Right ventricle myocardium superior (tissue), 1 donor: ENCODE measurements at places on chromosomes 16 and 17. TPM values are rescaled to one million over a fixed set of nuclear protein-coding genes. Genes with fewer than 3 reads are reported as not detected.

DNA sequence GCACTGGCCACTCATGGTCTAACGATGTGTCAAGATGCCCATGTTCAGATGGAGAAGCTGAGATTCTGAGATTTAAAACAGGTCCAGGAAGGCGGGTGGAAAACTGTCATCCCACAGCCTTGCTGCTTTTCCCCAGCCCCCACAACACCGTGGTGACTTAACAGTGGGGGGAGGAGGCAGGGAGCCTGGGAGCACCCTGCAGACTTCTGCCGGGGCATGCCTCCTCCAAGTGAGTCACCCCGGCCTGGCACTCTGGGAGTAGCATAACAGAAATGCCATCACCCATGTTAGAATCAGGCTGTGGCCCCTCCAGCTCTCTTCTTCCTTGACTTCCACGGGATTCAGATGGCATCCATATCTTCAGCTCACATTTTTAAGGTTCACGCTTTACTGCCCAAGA lies 164.8 kb downstream of the CBLN1 start:
- DNase-seq, result no peak

DNA sequence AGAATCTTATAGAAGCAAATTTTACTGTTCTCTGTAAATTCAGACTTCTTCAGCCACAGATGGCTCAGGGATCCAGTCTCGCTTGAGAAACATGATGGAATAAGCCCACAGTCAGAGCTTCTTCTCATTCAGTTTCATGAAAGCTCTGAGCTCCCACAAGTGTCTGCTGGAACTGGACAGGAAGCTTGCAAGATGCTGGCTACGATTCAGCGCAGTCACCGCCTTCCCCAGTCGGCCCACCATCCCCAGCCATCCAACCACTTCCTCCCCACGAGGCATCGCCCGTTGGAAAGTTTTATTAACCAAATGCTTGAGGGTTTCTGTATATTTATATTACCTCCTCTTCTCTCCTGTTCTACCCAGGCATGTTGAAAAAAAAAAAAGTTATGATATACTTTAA lies 171.7 kb downstream of the ZFHX3 start:
- peak; percentile 81 for DNase-seq

- DNase-seq, result no peak
Measured at GRCh38 chr17:60277258-60277657, 114.7 kb downstream of the USP32 start.

DNA sequence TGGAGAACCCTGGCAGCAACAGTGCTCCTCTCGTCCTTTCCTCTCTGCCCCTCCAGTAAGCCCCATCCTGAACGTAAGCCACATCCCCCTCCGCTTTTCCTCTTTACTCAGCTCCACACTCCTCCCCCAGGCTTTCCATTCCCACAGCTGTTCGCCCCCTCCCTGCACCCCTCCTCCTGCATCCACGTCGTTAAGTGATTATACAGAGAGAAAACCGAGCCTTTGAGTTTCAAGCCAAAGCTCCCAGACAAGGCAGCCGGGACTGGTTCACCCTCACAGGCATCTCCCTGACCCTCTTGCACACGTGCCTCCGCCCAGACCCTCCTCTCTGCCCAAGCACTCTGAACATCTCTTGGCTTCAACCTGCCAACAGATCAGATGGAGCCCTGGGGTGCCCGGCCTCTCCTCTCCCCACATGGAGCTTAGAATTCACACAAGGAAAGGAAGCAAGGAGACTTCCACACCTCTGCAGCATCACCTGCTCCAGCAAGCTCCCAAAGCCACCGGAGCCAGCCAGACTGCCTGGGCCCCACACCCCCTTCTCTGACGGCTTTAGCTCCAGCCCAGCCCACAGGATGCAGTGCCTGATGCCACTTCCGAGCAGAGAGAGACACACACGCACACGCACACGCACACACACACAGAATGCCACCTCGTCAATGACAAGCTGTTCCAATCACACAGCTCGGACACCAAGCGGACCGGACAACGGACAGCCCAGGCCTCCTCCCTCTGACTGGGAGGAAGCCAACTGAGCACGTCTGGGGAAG lies 99.9 kb upstream of the CCL2 start:
- DNase-seq, result no peak

- no peak for DNase-seq
Measured at GRCh38 chr17:14359163-14360020, 58.5 kb downstream of the HS3ST3B1 start.

DNA sequence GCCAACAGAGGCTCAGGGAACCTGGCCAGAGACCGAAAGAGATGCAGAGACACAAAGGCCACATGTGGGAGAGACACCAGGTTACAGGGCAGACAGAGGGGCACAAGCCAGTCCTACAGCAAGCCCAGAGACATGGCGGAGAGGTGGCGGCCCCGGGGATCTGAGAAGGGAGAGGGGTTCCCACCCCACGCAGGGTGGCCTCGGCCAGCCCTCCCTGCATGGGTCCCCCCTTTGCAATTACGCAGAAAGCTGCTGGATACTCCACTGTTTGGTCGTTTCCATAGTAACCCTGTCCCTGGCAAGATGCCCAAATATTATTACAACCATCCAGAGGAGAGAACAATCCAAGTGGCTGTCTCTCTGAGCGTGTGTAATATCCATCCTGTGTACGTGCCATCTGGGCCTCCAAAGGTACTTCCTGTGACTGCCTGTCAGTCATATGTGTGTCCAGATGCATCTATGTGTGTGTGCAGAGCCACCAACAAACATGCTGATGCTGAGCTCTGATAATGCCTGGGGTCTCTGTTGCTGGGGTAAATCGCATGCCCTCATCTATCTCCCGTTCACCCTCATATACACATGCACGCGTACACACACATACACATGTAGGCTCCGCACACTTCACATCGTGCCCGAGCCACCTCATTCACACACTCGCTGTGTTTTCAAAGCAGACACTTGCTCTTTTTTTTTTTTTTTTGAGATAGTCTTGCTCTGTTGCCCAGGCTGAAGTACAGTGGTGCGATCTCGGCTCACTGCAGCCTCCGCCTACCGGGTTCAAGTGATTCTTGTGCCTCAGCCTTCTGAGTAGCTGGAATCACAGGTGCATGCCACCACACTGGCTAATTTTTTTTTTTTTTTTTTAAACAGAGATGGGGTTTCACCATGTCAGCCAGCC lies 5.5 kb downstream of the PCGF2 start:
- DNase-seq, result peak; percentile 50

SEZ6L2 gene
- 0.70 TPM for total RNA-seq

GRCh38 chr16:18800775-18801144 lies 589 bp downstream of the ARL6IP1 start:
- DNase-seq, result no peak

GRCh38 chr17:55607731-55608341 lies 96.6 kb upstream of the SMIM36 start:
- DNase-seq, result peak; percentile 70

DNA sequence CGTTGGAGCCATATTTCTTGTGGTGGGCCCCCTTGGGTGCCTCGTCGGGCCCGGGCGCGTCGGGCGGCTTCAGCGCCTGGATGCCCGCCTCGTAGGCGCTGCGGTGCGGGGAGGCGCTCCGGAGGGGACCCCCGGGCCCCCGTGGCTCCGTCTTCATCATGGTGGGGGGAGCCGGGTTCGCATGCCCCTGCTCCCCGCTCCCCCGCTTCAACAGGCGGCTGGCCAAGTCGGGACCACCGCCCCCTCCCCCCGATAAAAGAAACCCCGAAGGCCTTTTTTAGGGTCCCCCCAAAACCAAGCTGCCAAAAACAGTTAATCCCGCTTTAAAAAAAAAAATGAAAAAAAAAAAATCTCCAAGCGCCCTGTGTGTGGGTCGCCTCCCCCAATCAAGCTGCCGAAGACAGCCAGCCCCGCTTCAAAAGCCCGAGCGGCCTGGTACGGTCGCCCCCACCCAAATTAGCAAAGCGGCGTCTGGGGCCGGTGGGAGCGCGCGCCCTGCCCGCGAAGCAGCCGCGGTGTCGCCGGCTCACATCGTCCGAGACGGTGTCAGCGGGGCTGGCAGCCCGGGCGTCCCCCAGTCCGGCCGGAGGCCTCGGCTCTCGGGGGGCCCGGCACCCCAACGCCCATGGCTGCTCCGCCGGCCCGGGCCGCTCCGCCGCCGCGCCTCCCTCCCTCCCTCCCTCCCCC lies at the start of gene PPP1R9B:
Gene PPP1R9B, minus strand, starts transcription at position 324 of the 687 bp plus-strand sequence. Its CDS starts 164 bp downstream, at position 160.
- DNase-seq, result no peak

GRCh38 chr16:80759419-80760162 lies 44.8 kb downstream of the CDYL2 start:
- DNase-seq, result no peak

DNA sequence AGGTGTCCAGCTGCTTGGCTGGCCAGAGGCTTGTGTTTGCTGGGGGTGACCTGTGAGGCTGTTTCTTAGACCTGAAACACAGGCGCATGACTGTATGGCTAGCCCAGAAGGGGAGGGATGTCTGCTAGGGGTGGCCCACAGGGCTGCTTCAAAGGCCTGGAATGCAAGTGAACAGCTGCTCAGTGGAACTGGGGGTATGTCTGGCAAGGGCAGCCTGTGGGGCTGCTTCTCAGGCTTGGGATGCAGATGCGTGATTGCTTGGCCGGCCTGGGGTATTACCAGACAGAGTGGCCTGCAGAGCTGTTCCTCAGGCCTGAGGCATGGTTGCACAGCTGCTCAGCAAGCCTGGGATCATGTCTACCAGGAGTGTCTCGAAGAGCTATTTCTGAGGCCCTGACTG lies 20.5 kb downstream of the TANC2 start:
- no peak for DNase-seq

GRCh38 chr17:78805301-78805700 lies 23.2 kb upstream of the CYTH1 start:
- peak; percentile 33 for DNase-seq

- DNase-seq, result peak; percentile 19
Measured at GRCh38 chr17:50177476-50177875, 11.7 kb downstream of the SGCA start.

CCL18 gene
- 2.7 TPM for total RNA-seq

- DNase-seq, result no peak
Measured at GRCh38 chr16:56038564-56039098, 152.7 kb upstream of the GNAO1 start.

DNA sequence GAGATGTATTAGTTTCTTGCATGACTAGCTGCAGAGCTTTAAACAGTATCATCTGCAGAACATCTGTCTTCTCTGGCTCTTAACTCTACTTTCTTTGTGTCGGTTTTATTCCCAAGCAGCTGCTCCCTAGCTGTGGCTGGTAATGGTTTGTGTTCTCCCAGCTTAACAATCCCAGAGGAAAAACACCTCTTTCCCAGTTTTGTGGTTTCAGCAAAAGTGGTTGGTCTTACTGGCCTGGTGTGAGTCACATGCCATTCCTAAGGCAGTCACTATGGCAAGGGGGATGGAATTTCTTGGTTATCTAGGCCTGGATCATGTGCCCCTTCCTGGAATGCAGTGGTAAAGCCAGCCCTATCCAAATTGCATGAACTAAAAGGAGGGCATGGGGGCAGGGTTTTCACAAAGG lies 27.5 kb downstream of the OMG start:
- no peak for DNase-seq

DNA sequence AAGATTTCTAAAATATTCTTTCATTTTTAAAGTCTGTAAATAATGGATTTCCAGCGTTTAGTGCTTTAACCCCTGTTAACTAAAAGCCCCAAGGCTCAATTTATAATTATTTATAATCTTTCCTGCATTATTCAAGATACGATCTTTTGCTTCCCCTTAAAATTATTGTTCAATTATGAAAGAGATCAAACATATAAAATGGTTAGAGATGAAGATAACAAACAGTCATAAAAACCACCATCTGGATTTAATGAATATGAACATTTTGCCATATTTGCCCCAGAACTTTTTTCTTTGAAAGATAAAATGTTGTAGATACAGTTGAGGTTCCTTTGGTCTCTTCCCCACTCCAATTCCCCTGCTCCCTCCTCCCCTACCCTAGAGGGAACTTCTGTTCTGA lies 17.6 kb downstream of the WWP2 start:
- no peak for DNase-seq

- DNase-seq, result no peak
Measured at GRCh38 chr17:52756746-52757145, 598.2 kb upstream of the CA10 start.

SLC47A1 gene
- total RNA-seq, result 3.7 TPM

DNA sequence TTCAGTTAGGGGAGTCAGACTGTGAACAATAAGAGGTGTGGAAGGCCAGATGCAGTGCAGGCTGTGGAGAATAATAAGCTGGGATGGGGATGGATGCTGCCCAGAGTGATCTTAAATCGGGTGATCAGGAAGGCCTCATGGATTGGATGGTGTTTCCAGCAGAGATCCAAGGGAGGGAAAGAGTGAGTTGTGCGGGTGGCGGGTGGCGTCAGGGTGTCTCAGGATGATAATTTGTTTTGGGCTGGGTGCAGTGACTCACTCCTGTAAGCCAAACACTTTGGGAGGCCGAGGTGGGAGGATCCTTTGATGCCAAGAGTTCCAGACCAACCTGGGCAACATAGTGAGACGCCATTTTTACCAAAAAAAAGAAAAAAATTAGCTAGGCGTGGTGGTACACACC lies 7.9 kb downstream of the CLUAP1 start:
- DNase-seq, result no peak

DNA sequence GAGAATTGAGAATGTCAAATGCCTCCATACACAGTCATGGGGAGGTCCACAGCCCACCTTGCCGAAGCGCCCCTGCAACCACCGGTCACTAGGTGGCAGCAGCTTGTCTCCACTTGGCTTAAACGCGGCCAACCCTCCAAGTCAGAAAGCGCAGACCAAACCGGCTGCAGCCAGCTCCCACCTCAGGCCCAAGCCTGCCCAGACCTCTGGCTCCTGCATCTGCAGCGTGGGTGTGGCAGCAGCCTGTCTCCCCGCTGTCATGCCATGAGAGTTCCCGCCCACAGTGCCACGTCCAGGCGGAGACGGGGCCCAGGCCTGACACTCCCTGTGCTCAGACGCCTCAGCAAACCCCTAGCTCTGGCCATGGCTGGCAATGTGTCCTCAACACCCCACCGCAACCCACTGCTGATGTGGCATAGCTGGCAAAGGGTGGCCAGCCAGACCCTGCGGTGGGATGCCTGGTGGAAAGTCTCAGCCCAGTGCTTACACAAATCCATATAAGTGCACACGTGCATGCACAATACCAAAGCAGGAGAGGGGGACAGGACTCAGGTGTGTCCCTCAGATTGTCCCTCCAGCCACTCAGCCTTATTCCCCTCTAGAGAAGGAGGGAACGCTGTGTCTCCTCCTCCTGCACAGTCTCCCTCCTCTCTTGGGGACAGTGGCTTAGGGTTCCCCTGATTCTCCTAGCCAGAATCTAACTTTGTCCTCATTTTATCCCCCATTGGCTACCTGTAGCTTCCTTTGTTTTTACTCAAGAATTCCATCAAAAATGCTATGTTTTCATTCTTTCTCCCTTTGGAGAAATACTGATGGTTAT lies 10.9 kb downstream of the COPZ2 start:
- peak; percentile 90 for DNase-seq

PKD1 gene
- 82.8 TPM for total RNA-seq

KRT39 gene
- not detected for total RNA-seq

- DNase-seq, result no peak
Measured at GRCh38 chr17:75138519-75138918, 7.0 kb upstream of the NT5C start.
